Endothelial cell of umbilical vein (primary cell): ENCODE measurements at places on chromosomes 4 and X. TPM values are rescaled to one million over a fixed set of nuclear protein-coding genes. Genes with fewer than 3 reads are reported as not detected.

FDCSP gene
- total RNA-seq, result not detected in 2 replicates

UNC5C gene
- total RNA-seq, result 0.44 and 0.53 TPM in 2 replicates

HSFX4 gene
- total RNA-seq, result not detected in 2 replicates

MID1 gene
- 24.5 and 29.8 TPM in 2 replicates for total RNA-seq

USP9X gene
- total RNA-seq, result 66.8 and 70.6 TPM in 2 replicates

SPANXB1 gene
- not detected in 2 replicates for total RNA-seq

NR3C2 gene
- 15.9 and 16.4 TPM in 2 replicates for total RNA-seq

DMD gene
- total RNA-seq, result 7.3 and 12.6 TPM in 2 replicates

WAS gene
- total RNA-seq, result 0.73 TPM in 1 of 2 replicates, not detected in the other

HSFX2 gene
- 0.55 TPM in 1 of 2 replicates, not detected in the other for total RNA-seq

NDP gene
- total RNA-seq, result 0.60 TPM in 1 of 2 replicates, not detected in the other

SPANXA2 gene
- not detected in 2 replicates for total RNA-seq

FGA gene
- total RNA-seq, result not detected in 2 replicates

SPOCK3 gene
- total RNA-seq, result not detected in 2 replicates

EGFL6 gene
- not detected in 2 replicates for total RNA-seq

EXOSC9 gene
- total RNA-seq, result 46.3 and 47.2 TPM in 2 replicates

TRPC3 gene
- not detected in 2 replicates for total RNA-seq

MMGT1 gene
- total RNA-seq, result 18.8 and 19.9 TPM in 2 replicates

PDGFRA gene
- total RNA-seq, result 0.48 and 0.55 TPM in 2 replicates

SLC9B1 gene
- 0.49 TPM in 1 of 2 replicates, not detected in the other for total RNA-seq

NAA11 gene
- not detected in 2 replicates for total RNA-seq

AMBN gene
- not detected in 2 replicates for total RNA-seq

KLHL5 gene
- total RNA-seq, result 54.6 and 64.2 TPM in 2 replicates

MBTPS2 gene
- 14.5 and 16.4 TPM in 2 replicates for total RNA-seq

H2BW2 gene
- not detected in 2 replicates for total RNA-seq

GPM6B gene
- not detected in 2 replicates for total RNA-seq

FRMD7 gene
- total RNA-seq, result not detected in 2 replicates

DOK7 gene
- not detected in 2 replicates for total RNA-seq

NHSL2 gene
- total RNA-seq, result 40.3 and 49.9 TPM in 2 replicates

TEC gene
- 0.86 and 0.97 TPM in 2 replicates for total RNA-seq

GAGE12J gene
- not detected in 2 replicates for total RNA-seq

OPRPN gene
- total RNA-seq, result not detected in 2 replicates

PLP1 gene
- total RNA-seq, result not detected in 2 replicates

GRPR gene
- 0.28 TPM in 1 of 2 replicates, not detected in the other for total RNA-seq

NAP1L3 gene
- 0.22 and 0.25 TPM in 2 replicates for total RNA-seq

BGN gene
- 453 and 479 TPM in 2 replicates for total RNA-seq

CD40LG gene
- not detected in 2 replicates for total RNA-seq

HS6ST2 gene
- total RNA-seq, result 0.49 and 0.55 TPM in 2 replicates

KLHL4 gene
- total RNA-seq, result 19.3 and 20.9 TPM in 2 replicates

MCF2 gene
- 0.13 TPM in 1 of 2 replicates, not detected in the other for total RNA-seq

DCHS2 gene
- total RNA-seq, result not detected in 2 replicates

AMTN gene
- not detected in 2 replicates for total RNA-seq

MYOZ2 gene
- 0.13 and 0.60 TPM in 2 replicates for total RNA-seq

CA5B gene
- 5.0 and 5.6 TPM in 2 replicates for total RNA-seq

MMRN1 gene
- total RNA-seq, result 318 and 414 TPM in 2 replicates

KLKB1 gene
- not detected in 2 replicates for total RNA-seq

PAGE5 gene
- total RNA-seq, result not detected in 2 replicates

ARFIP1 gene
- total RNA-seq, result 24.2 and 24.6 TPM in 2 replicates

DEFB131A gene
- not detected in 2 replicates for total RNA-seq

STOX2 gene
- 0.02 and 0.24 TPM in 2 replicates for total RNA-seq

TBC1D8B gene
- 3.9 and 6.6 TPM in 2 replicates for total RNA-seq

TAF7L gene
- total RNA-seq, result 1.1 and 1.8 TPM in 2 replicates

GNRHR gene
- total RNA-seq, result not detected in 2 replicates

IL2 gene
- not detected in 2 replicates for total RNA-seq
